ENCODE measurements at places on chromosomes 7 and 10.

DNA sequence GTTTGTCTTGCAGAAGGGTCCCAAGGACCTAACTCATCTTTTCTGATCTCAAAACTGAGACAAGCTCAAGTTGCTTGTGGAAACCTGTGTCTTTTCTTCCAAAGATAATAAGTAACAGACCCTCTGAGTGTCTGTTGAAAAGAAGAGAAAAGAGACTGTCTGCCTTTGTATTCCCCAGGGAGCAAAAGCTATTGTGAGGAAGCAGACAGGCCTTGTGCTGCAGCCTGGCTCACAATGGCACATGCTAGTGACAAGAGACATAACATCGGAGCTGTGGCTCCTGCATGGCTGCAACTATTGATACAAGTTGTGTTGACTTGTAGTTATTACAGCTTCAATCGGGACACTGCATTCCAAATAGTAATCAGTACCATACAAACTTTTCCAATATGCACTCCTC is 202.9 kb downstream of the DKK1 start:
- no peak for DNase-seq

DNA sequence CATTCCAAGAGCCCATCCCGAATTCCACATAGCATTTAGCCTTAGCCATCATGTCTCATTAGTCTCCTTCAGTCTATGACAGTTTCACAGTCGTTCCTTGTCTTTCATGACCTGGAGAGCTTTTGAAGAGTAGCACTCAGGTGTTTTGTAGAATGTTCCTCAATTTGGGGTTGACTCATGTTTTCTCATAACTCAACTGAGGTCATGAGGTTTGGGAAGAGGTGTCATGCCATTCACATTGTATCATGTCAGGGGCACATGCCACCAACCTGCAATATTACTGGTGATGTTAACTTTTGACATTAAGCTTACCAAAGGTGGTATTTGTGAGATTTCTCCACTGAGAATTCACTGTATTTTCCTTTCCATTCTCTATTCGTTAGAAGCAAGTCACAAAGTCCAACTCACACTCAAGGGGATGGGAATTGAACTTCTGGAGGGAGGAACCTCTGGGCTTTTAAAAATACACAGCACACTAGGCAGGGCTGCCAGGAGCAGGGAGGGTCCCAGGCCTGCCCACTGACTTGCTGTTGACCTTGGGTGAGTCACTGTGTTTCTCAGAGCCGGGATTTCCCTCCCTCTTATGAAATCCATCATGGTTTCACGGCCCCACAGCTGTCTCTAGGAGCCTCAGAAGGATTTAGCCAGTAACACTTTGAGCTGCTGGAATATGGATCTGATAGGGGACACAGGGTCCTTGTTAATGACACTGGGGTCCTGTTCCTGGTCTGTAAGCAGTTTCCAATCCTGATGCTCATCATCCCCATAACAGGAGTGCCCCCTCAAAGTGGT is 74.4 kb upstream of the TCF7L2 start:
- DNase-seq: no peak

DNA sequence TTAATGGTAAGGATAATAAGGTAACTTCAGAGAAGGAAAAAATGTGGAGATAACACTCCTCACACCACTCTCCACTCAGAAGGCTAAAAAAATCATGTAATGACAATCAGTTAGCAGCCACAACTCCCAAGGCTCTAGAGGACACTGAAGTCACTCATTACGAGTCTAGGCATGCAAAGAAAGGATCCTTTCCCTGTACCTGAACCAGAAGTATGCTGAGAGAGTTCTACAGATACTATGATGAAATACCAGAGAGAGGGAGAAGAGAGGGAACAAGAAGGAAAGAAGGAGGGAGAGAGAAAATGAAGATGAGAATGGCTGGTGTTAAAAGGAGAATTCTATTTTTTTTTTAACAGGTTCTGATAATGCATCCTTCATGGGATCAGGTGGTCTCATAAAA is 224.3 kb upstream of the PLXNA4 start:
- DNase-seq: no peak

DNA sequence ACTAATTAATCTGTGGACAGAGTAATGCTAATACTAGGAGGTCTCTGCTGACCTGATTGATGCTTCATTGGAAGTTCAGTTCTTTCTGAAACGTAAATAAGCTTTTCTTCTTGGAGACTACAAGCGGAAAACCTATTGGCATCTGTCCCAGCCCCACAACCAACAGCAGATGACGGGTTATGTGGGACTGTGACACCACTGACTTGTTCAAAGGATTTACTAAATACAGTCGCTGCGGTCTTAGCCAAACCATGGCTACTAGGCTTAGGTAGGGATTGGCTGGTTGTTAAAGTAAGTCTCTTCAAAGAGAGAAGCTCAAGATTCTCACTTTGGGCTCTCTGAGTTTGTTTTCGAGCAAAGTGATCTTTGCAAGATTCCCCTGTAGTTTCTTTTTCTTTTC is 68.3 kb downstream of the HYCC1 start:
- no peak for DNase-seq

GRCh38 chr10:77084431-77085144 is 553.0 kb downstream of the KCNMA1 start:
- no peak for DNase-seq

DNA sequence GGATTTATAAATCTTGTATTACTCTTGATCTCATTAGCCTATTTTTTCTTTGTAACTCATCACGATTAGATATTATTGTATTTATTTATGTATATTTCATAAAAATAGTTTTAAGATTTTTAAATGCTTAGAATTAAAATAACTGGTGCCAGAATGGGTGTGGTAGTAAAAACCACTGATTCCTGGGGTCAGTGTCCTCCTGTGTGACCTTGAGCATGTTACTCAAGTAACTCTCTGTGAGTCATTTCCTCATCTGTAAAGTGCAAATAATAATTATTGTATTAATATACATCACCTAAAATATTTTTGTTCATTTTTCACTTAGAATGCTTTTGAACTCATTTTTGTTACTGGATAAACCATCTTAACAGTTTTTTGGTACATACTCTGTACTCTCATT is 91.3 kb upstream of the TMEM229A start:
- DNase-seq: no peak

DNA sequence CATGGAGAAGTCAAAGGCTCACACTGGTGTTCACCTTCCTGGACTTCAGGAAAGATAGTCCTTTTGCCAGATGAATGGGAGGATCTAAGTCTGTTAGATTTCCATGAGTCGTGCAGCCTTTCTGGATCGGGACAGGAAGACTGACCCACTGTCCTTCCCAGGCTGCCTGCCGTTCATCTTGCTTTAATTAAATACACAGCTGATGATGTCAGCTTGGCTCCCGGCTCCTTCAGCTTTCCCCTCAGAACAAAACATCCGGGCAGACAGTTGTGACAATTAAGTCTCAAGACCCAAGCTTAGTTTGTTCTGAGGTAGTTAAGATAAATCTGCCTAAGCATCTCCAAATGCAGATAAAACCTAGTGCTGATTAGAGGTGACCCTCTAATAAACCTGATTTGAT is 58.6 kb downstream of the AUTS2 start:
- DNase-seq: no peak

GRCh38 chr7:147911201-147911601 is 679.4 kb upstream of the C7orf33 start:
- DNase-seq: no peak

GRCh38 chr10:22341190-22341925 is 3.9 kb upstream of the SPAG6 start:
- no peak for DNase-seq

DNA sequence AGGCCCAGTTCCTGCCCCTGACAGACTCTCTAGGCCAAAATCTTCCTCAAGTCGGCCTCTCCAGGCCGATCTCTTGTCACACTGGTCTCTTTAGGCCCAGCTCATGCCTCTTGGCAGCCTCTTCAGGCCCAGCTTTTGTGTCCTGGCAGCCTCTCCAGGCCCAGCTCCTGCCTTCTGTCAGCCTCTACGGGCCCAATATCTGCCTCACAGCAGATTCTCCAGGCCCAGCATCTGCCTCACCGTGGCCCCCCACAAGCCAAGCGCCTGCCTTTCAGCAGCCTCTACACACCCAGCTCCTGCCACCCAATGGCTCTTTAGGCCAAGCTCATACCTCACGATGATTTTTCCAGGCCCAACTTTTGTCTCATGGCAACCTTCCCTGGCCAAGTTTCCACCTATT is 33.0 kb upstream of the VKORC1L1 start:
- no peak for DNase-seq

DNA sequence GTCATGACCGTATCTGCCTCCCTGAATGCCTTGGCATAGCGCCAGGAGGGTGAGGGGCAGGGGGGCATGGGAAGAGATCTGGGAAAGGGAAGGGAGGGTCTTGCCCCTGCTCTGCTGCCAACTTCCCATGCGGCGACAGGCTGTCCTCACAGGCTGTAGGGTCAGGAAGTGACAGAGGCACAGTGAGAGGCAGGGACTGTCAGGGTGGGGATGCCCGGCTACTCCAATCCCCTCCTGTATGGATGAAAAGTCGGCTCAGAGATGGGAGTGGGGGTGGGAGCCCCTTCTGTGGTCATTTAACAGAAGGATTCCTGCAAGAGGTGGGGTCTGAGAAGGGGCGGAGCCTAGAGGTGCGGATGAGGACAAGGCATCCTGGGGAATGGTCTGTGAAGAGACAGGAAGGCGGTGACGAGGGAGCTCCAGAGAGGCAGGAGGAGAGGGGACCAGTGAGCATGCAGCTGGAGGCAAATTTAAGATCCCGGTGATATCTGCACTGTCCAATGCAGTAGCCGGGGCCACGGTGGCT is 20.8 kb upstream of the UNC5B start:
- DNase-seq: no peak

All from NCI-H1417 treated with DMSO at 0.1 percent for 48 hours (cell line).